PC-3 (cell line): ENCODE measurements at places on chromosomes 12 and 14. TPM values are rescaled to one million over a fixed set of nuclear protein-coding genes. Genes with fewer than 3 reads are reported as not detected.

VRTN gene
- not detected in 2 replicates for total RNA-seq

MYH6 gene
- not detected in 2 replicates for total RNA-seq

BEGAIN gene
- 3.5 and 3.8 TPM in 2 replicates for total RNA-seq

IL26 gene
- total RNA-seq, result not detected in 2 replicates
